A549 treated with DMSO at 1 μM for 4 hours (cell line): ENCODE measurements at places on chromosomes 16 and 17. TPM values are rescaled to one million over a fixed set of nuclear protein-coding genes. Genes with fewer than 3 reads are reported as not detected.

ACSM2A gene
- total RNA-seq: not detected in 5 replicates

OMG gene
- not detected in 5 replicates for total RNA-seq

BBS2 gene
- 13.0 to 23.1 TPM (median 19.0 TPM) in 5 replicates for total RNA-seq

STAC2 gene
- total RNA-seq: 0.09 to 0.22 TPM (median 0.14 TPM) in 5 replicates

UBN1 gene
- total RNA-seq: 26.9 to 31.5 TPM (median 30.2 TPM) in 5 replicates

EPX gene
- total RNA-seq: not detected in 5 replicates

SLC38A10 gene
- total RNA-seq: 53.1 to 82.4 TPM (median 73.3 TPM) in 5 replicates

HSD11B2 gene
- total RNA-seq: 0.64 to 2.0 TPM (median 1.7 TPM) in 5 replicates

CORO6 gene
- 5.2 to 7.7 TPM (median 7.0 TPM) in 5 replicates for total RNA-seq

WNT9B gene
- not detected in 5 replicates for total RNA-seq

CDR2L gene
- 35.3 to 50.0 TPM (median 44.7 TPM) in 5 replicates for total RNA-seq

C16orf82 gene
- total RNA-seq: not detected in 5 replicates

OR1A2 gene
- total RNA-seq: not detected in 5 replicates

MATCAP1 gene
- total RNA-seq: 4.0 to 7.4 TPM (median 5.9 TPM) in 5 replicates

NOD2 gene
- not detected in 5 replicates for total RNA-seq

GFER gene
- 26.3 to 42.5 TPM (median 39.7 TPM) in 5 replicates for total RNA-seq

NEK8 gene
- total RNA-seq: 4.1 to 4.9 TPM (median 4.5 TPM) in 5 replicates

KRT25 gene
- not detected in 5 replicates for total RNA-seq

AARSD1 gene
- total RNA-seq: 45.7 to 63.2 TPM (median 55.6 TPM) in 5 replicates

GAS7 gene
- 0.43 to 0.99 TPM (median 0.52 TPM) in 5 replicates for total RNA-seq

TOM1L1 gene
- 35.2 to 43.3 TPM (median 39.4 TPM) in 5 replicates for total RNA-seq

TRPV3 gene
- 0.18 to 0.44 TPM (median 0.41 TPM) in 5 replicates for total RNA-seq

CCL23 gene
- not detected in 5 replicates for total RNA-seq

KPNA2 gene
- total RNA-seq: 502 to 532 TPM (median 519 TPM) in 5 replicates

ZNF267 gene
- total RNA-seq: 8.9 to 10.5 TPM (median 10.2 TPM) in 5 replicates

KCNJ2 gene
- 0.09 to 0.16 TPM (median 0.10 TPM) in 5 replicates for total RNA-seq

CLUH gene
- total RNA-seq: 100 to 134 TPM (median 123 TPM) in 5 replicates

CX3CL1 gene
- 0.04 to 0.32 TPM (median 0.10 TPM) in 4 of 5 replicates, not detected in the other for total RNA-seq

ZPBP2 gene
- total RNA-seq: not detected in 5 replicates

CPD gene
- 22.9 to 35.5 TPM (median 32.4 TPM) in 5 replicates for total RNA-seq

RAB11FIP3 gene
- 20.0 to 23.1 TPM (median 21.7 TPM) in 5 replicates for total RNA-seq

KCNJ16 gene
- total RNA-seq: 0.05 to 0.23 TPM (median 0.17 TPM) in 5 replicates

CCDC144A gene
- 0.93 to 2.3 TPM (median 2.1 TPM) in 5 replicates for total RNA-seq

CDT1 gene
- total RNA-seq: 27.6 to 35.3 TPM (median 30.7 TPM) in 5 replicates

ENGASE gene
- total RNA-seq: 13.3 to 26.2 TPM (median 23.0 TPM) in 5 replicates

CFAP97D1 gene
- not detected in 5 replicates for total RNA-seq

PRSS53 gene
- 1.3 to 2.1 TPM (median 1.6 TPM) in 5 replicates for total RNA-seq

KCNH4 gene
- 0.31 to 0.60 TPM (median 0.44 TPM) in 5 replicates for total RNA-seq

CTRB2 gene
- not detected in 5 replicates for total RNA-seq

TPSD1 gene
- not detected in 5 replicates for total RNA-seq
